Naive thymus-derived CD4-positive, alpha-beta T cell (primary cell): ENCODE measurements at places on chromosomes 13 and 19.
A peak's percentile ranks its signal among the peaks of the same experiment; 100 is the strongest.

GRCh38 chr19:16041299-16041990 lies 34.9 kb upstream of the TPM4 start:
- DNase-seq: peak; percentile 80

DNA sequence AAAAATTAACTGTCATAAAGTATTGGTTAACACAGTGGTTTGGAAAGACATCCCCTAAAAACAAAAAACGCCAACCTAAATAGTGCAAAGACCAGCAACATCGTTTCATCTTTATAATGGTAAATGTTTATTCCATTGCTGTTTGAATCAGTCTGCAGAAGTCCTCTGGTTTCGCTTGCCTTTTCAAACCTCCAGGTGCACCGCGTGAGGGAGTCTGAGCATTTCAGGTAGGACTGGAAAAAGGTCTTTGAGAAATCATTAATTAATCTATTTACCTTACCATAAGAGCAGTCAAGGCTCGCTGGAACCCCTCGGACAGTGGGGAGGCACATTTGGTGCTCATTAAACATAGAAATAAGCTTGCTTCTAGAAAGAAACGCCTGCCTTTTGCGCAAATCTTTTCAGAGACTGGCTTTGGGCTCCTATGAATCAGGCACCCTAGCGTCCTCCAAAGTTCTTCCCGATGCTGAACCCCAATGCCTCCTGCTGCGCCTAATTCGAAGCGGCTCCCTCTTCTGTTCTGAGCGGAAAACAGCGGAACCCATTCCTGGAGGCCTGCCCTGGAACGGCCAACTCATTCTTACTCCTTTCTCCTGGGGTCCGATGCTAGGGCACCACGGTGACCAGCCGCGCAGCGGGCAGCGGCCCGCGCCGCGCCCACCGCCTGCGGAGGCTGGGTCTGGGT lies 951 bp upstream of the MTUS2 start:
- no peak for DNase-seq

DNA sequence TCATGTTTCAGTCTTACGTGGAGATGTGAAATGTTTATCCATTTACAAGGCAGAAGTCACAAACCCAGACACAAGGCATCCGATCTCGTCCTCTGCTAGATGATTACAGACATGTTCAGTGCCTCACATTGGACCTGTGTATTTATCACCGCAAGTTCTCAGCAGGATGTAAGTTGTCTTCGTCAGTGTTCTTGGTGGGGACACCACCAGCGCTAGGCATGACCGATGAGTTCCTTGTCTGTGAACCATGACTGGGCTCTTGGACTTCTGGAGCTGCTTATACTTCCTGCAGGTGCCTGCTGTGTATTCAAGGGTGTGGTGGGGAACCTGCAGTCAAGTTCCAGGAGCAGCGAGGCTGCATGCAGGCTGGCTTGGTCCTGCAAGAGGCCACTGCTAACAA lies 105.4 kb downstream of the URI1 start:
- DNase-seq: no peak

DNA sequence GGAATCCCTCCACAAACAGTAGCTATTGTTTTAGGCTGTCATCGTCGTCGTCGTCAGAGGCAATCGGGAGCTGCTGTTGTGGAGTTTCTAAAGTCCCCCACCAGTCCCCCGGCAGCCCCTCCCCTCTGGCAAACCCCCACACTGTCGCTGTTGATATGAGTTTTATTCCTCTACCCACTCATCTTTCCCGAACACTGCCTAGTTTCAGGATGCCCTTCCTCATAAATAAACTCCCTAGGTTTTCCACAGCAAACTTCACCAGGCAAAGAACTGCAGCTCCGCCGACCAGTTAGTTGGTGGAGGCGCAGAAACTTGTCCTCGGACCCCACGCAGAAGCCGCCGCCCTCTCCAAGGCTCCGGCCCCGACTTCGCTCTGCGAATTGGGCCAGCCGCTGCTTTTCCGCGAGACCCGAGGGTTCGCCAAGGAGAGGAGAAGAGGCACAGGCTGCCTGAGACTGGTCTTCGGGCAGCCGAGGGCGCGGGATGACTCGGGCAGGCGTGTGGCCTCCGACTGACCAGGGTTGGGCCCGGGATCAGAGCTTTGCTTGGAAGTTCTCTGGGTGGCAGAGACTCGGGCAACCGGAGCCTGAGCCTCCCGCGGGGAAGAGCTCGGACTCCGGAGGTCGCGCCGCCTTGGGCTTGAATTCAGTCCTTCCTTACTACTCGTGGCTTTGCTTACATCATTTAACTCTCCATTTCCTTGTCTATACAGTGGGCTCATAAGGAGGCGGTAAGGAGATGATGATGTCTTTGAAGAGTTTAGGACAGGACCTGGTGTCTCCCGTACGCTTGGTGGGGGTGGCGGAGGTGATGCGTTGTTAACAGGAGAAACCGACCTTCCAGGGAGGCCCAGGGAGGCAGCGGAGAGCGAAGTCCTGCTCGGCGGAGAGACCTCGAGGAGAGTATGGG lies 7.9 kb downstream of the PDX1 start:
- DNase-seq: no peak

DNA sequence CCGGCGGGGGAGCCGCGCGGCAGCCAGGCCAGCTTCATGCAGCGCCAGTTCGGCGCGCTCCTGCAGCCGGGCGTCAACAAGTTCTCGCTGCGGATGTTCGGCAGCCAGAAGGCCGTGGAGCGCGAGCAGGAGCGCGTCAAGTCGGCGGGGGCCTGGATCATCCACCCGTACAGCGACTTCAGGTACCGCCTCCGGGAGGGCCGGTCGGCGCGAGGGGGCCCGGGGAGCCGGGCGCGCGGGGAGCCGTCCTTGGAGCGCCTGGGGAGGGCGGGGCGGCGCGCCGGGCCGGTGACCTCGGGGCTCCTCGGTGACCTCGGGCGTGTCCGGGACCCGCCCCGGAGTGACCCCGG lies 690 bp downstream of the HCN2 start:
- DNase-seq: peak; percentile 50

- DNase-seq: no peak
Measured at GRCh38 chr13:110299283-110299840, 7.6 kb downstream of the COL4A1 start.

DNA sequence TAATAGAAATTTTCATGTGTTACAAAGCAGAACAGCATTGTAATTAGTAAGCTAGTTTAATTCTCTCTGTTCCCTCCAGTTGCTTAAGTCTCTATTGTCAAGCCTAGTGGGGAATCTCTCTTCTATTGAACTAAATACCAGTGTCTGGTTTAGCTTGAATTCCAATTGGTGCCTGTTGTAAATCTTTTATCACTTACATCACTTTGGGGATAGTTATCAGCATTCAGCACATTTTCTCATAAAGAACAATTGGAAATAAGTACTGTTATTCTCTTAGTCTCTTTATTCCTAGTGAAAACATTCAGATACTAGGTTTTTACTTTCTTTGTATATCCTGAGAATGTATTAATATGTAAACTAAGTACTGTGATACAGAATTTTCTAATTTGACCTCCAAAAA lies 25.2 kb downstream of the IPO5 start:
- no peak for DNase-seq

DNA sequence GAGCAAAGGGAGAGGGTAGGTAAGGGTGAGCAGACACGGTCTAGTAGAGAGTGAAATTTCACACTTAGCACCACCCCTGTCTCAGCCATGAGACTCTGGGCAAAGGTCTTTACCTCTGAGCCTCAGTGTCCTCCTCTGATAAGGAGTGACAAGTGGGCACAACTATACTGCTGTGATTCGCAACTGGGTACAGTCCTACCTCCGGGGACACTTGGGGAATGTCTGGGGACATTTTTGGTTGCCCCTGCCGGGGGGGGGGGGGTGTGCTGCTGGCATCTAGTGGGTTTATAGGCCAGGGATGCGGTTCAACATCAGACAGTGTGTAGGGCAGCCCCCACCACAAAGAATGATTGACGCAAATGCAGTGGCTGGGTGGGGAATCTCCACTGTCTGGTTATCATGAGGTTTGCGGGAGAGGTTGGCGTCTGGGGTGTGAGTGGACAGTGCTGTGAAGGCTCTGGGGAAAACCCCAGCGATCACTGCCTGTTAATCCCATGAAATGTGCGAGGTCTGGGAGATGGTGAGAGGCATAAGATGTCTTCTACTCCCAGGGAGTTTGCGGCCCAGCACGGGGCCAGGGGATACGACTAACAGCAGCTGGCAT lies 4.3 kb downstream of the NACC1 start:
- no peak for DNase-seq

GRCh38 chr19:14473073-14473977 lies 1.8 kb downstream of the PTGER1 start:
- DNase-seq: no peak
